ENCODE measurements at places on chromosomes 2 and 18. TPM values are rescaled to one million over a fixed set of nuclear protein-coding genes. Genes with fewer than 3 reads are reported as not detected.
A peak's percentile ranks its signal among the peaks of the same experiment; 100 is the strongest.

- peak overlapping the region; percentile 86 for H3K27ac ChIP-seq
- H3K4me3 ChIP-seq = no peak overlapping the region
- no peaks in the 10 kb centered on the region for H3K36me3 ChIP-seq
- H3K4me1 ChIP-seq = peaks cover 24% of the 10 kb centered on the region
These were observed 47.0 kb downstream of the ARMC9 start for GRCh38 chr2:231245249-231246094.

Gene NEU4
- total RNA-seq = 111 TPM

Gene HES6
- 94.5 TPM for total RNA-seq

Gene FAHD2A
- total RNA-seq = 53.5 TPM

Gene RNF125
- total RNA-seq = 9.2 TPM

DNA sequence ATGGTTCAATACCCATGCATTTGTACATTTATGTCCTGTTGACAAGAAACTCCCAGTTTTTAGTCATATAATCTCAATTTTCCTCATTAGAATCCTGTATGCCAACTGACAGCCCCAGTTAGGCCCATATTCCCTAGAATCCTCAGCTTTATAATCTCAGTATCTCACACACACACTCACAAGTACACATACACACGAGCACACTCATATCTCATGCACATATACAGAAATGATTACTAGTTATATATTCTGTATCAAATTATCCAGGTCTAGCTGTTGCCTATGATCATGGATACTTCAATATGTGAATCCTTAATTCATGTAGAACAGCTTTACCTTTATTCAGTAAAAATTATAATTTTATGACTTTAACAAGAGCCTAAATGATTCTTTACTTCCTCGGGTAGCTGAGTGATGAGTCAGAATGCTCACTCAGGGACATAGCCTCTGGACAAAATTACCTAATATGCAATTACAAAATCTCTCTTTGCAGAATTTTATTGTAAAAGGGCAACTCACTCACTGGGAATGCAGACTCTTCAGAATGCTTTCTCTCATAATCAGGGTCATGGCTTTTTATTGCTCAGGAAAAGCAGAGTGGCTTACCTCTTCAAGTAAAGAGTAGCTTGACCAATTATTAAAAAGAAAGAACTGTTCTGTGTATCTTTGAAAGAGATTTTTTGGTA, 193.6 kb upstream of the PIK3C3 start:
- no peak for DNase-seq
- no peaks in the 10 kb centered on the region for H3K4me1 ChIP-seq
- no peak overlapping the region for H3K27ac ChIP-seq
- no peaks in the 10 kb centered on the region for H3K36me3 ChIP-seq

Gene SP5
- 2.2 TPM for total RNA-seq

DNA sequence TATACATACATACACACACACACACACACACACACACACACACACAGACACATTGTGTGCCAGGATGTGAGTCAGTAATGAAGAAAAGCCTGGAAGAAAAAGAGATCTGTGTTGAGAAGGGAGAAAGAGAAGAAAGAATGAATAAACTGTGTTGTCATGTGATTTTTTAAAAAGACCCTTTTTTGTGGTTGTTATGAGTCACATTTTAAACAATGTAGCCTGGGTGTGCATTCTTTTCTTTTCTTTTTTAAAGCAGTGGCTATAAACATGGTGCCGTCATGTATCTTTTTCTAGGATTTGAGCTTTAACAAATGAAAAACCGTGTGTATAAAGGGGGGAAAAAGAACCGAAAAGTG, 87.2 kb downstream of the NRP2 start:
- H3K27ac ChIP-seq = peak overlapping the region; percentile 86
- no peak for DNase-seq
- H3K4me1 ChIP-seq = peaks cover 64% of the 10 kb centered on the region
- H3K4me3 ChIP-seq = no peak overlapping the region
- H3K27me3 ChIP-seq = no peaks in the 10 kb centered on the region

- no peaks in the 10 kb centered on the region for H3K27me3 ChIP-seq
- no peak overlapping the region for H3K4me3 ChIP-seq
- H3K4me1 ChIP-seq = no peaks in the 10 kb centered on the region
- no peaks in the 10 kb centered on the region for H3K36me3 ChIP-seq
- no peak for DNase-seq
These were observed 412.1 kb downstream of the TDRD15 start for GRCh38 chr2:21535826-21536225.

GRCh38 chr2:106030287-106031268, 163.5 kb downstream of the UXS1 start:
- DNase-seq = peak; percentile 29
- no peaks in the 10 kb centered on the region for H3K36me3 ChIP-seq
- H3K27me3 ChIP-seq = no peaks in the 10 kb centered on the region
- peaks cover 14% of the 10 kb centered on the region for H3K4me1 ChIP-seq
- H3K4me3 ChIP-seq = no peak overlapping the region

Gene ACVR2A
- total RNA-seq = 36.0 TPM

DNA sequence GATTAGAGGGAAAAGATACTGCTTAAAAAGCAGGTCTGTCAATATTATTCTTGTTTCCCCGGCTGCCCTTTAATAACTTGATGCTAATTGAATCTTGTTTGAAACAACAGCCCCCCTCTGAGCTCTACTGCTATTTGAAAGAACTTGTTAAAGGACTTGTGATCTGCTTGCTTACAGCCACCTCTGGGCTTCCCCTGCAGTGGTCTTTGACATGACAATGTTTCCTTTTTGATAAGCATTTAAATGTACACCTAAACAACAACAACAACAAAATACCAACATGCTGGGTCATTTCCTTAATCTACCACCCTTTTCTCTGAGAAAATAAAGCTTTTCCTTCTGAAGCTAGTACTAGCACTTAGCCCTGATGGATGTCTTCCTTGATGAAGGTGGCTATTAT, 3.9 kb downstream of the HOXD1 start:
- peaks cover 65% of the 10 kb centered on the region for H3K27me3 ChIP-seq
- H3K27ac ChIP-seq = no peak overlapping the region
- H3K36me3 ChIP-seq = no peaks in the 10 kb centered on the region
